GM12891 (cell line): ENCODE measurements at places on chromosomes 11 and 22.

DNA sequence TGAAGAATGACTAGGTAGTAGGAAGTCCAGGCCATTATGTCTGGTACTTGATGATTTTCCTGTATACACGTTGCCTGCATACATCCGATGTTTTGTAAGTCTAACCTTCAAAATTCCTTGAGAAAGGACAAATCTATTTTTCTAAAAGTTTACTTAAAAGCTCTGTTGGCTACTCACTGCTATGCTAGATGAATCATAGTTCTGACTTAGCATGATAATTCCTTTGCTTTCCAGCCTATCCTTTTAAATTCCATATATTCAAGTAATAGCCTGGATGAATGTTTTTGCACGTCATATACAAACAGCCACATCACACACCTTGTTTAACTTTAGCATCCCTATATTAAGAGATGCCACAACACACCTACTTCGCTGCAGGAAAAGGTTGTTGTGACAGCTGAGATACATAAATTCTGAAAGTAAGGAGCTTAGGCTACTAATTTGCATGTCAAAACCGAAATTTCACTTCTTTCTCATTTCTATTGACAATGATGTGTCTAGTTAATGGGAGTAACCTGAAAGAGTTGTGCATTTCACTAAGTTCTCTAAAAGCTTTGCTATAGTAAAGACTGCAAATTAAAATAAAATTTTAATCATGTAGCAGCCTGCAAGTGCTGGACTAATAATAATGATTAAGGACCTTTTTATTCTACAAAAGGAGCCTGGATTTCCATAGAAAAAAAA lies 1116.4 kb downstream of the JRKL start:
- DNase-seq = no peak

GRCh38 chr22:35835998-35836691 lies 118.5 kb downstream of the APOL5 start:
- DNase-seq = no peak

DNA sequence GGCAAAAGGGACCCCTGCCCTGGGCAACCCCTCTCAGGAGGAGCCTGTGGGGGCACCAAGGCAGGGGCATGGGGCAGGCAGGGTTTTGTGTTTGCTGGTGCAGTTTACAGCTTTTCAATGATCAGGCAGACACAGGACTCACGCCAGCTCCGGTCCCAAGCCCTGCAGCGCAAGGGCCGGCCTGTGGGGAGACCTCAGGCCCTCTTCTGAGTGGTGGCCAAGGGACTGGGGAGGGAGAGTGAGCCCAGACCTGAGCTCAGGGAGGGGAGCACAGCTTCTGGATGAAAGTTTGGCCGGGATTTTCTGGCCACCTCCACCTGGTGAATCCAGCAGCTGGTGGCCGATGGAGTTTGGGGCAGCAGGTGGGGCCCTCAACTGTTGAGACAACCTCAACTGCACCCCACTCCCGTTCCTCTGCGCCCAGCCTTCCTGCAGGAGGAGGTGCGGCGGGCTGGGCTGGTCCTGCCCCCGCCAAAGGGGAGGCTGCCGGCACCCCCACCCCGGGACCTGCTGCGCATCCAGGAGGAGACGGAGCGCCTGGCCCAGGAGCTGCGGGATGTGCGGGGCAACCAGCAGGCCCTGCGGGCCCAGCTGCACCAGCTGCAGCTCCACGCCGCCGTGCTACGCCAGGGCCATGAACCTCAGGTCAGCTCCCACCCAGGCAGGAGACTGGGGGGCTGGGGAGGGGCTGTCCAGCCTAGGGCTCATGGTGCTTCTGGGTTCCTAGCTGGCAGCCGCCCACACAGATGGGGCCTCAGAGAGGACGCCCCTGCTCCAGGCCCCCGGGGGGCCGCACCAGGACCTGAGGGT lies 3.6 kb downstream of the TCIRG1 start:
- no peak for DNase-seq

DNA sequence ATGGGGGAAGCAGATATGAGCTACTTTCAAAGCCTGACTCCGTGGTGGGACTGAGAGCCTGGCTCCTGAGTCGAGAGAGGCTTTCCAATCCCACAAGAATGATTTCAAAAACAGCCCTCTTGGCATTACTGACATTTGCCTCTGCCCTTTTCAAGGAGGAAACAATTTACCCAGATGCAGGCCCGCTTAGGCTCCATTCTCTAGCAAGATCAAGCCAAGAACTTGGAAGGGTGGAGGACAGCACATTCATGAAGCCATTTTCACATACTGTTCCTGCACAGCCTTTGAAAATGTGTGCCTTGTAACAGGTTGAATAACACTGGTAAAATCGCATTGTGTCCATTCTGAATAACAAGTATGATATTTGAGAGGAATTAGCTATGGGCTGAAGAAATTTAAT lies 58.2 kb upstream of the EED start:
- DNase-seq = no peak

DNA sequence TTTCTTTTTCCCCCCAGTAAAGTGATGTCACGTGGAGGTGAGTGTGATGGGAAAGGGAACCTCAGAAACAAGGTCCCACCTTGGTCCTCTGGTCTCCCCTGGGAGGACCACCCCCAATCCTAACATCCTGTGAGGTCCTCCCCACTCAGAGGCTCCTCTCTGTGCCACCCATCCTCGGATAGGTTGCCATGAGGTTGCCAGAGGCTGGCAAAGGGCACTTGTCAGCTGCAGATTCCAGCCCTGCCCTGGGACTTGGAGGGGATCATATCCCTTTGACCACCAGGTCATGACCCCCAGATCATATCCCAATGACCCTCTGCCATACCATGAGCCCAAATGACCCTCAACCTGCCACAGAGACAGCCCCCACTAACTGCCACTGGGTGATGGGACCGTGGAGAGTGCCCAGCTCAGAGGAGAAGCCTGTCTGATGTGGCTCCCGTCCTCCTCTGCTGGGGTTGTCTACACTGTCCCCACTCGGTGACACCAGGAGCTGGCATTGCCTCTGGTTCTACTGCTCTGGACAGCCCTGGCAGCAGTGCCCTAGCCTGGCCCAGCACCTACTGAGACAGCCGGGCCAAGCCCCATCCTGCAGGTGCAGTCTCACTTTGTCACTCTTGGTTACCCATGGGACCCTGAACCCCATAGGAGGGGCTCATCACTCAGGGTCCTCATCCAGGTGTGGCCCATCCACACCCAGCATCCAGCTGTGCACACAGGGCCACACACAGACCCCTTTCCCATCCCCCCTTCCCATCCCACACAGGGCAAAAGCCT lies 90.2 kb upstream of the KCNQ1OT1 start:
- DNase-seq = no peak

DNA sequence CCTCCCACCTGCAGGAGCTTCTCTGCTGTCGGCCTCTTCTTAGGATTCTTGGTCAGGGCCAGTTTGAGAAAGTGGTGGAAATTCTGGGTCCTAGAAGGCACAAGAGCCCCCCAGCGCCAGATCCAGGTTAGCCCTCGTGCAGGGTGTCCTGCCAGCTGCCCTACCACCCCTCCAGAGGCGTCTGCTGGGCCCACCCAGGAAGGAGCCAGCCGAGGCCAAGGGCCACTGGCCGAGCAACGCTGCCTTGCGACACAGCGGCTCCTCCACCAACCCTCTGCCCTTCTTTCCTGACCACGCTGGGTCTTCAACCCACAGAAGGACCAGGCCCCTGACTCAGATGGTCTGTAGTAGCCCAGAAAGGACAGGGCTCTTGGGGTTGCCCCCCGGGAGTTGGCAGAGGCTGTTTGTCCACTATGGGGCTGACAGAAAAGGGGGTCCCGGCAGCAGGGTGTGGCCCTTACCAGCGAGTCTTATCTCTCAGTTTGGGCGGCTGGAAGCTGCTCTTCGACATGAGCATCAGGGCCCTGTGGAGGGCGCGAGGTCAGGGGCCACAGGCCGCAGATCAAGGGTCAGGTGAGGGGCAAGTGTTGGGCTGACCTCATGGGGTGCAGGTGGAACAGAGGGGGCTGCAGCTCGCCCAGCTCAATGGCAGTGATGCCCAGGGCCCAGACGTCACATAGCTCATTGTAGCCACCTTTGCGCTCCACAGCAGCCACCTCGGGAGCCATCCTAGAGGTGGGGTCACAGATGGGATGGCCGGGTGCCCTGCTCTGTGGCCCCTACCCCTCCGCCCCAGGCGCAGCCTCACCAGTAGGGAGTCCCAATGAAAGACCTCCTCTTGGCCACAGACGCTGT lies 2.5 kb downstream of the MAP4K2 start:
- no peak for DNase-seq

GRCh38 chr22:39925909-39926679 lies 25.2 kb downstream of the GRAP2 start:
- no peak for DNase-seq

DNA sequence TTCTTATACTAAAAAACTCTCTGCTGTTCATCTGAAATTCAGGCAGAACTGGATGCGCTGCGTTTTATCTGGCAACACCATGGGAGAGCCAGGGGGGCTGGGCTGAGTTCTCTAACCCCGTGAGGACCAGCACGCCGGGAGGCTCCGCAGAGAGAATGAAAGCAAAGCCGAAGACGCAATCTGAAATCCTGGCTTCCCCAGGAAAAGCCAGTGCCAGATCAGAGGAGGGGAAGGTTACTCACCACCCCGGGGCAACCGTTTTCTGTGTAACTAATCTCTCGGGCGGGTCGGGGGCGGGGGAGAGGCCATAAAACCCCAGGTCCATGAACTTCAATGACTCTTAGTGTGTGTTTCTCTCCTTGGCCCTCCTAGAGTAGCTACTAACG lies 99.4 kb downstream of the SHANK2 start:
- DNase-seq = no peak

DNA sequence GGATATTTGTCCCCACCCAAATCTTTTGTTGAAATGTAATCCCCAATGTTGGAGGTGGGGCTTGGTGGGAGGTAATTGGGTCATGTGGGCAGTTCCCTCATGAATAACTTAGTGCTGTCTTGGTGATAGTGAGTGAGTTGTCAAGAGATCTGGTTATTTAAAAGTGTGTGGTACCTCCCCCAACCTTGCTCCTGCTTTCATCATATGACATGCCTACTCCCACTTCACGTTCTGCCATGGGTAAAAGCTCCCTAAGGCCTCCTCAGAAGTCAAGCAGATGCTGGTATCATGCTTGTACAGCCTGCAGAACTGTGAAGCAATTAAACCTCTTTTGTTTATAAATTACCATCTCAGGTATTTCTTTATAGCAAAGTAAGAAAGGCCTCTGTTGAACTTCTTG lies 30.6 kb downstream of the AAMDC start:
- no peak for DNase-seq

DNA sequence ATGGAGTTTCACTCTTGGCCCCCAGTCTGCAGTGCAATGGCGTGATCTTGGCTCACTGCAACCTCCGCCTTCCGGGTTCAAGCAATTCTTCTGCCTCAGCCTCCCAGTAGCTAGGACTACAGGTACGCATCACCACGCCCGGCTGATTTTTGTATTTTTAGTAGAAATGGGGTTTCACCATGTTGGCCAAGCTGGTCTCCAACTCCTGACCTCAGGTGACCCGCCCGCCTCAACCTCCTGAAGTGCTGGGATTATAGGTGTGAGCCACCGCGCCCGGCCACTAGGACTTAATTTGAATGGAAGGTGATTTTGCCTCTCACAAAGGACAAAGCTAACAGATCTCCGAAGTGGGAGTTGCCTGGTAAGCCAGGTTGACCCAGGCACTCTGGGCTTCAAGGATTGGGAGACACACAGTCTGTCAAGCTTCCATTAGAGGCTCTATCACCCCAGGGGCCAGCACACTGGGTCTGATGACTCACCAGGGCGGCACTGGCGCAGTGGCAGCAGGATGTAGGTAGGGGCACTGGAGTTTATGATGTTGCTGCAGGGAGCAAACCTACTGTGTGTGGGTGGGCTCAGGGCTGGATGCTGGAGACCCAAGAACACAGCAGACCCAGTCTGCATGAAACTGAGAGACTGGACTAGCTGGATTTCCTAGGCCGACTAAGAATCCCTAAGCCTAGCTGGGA lies 17.8 kb upstream of the KCTD14 start:
- no peak for DNase-seq

DNA sequence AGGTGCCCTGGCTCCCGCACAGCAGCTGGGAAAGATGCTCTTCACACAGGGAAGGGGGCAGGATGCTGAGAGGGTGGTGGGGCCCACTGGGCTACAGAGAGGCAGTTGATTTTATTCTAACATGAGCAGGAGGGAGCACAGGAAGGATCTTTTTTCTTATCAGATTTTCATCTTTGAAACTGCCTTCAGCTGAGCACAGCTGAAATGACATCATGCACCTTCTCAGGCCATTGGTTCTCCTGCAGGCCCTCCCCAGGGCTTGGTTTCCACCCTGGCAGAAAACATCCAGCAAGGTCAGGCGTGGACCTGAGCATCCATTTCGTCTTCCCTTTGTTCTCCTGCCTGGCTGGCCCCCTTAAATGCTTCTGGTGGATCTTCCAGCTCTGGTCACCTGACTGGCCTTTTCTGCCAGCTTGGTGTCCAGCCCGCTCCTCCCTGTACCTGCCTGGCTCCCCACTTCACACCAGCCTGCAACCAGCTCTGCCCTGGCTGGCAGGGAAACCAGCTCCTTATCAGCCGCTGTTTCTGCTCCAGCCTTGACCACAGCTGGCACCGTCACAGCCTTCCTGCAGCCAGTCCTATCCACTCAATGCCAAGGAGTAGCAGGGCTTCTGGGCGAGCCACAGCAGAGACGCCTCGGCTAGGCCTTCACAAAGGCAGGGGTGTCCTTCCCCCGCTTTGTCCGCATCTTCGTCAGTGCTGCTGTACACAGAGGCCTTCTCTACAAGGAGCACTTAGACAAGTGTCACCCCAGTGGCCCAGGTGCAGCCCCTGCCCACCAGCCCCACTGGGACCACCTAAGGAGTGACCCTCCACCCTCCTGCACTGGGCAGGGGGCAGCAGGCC lies 36.5 kb downstream of the TOM1 start:
- DNase-seq = no peak

GRCh38 chr11:96065379-96065778 lies 141.5 kb upstream of the MTMR2 start:
- no peak for DNase-seq

GRCh38 chr22:31055635-31056159 lies 25.4 kb upstream of the SMTN start:
- DNase-seq = no peak

DNA sequence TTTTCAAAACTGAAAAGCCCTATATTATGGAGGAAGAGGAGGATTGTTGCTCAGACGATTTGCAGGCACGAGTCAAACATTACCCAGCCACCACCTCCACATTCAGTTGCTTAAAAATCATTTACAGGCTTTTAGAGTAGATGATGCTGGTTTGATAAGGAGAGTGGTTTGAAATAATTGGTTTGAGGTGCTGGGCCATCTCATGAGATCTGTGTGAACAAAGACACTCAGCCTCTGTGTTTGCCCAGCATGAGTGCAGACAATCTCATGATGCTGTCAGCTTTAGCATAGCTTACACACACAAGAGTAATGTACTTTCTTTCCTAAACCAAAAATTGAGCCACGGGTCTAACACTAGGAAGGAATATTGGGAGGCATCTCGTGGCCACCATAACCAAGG lies 4.3 kb downstream of the SLC43A3 start:
- DNase-seq = no peak

GRCh38 chr11:72349616-72350218 lies 84.6 kb downstream of the CLPB start:
- DNase-seq = no peak

GRCh38 chr11:113119966-113120736 lies 158.9 kb downstream of the NCAM1 start:
- no peak for DNase-seq

- DNase-seq = no peak
Measured at GRCh38 chr22:28027453-28028448, 108.7 kb upstream of the PITPNB start.
